Karpas-422 (cell line): ENCODE measurements at places on chromosomes 1 and 21. TPM values are rescaled to one million over a fixed set of nuclear protein-coding genes. Genes with fewer than 3 reads are reported as not detected.

DNA sequence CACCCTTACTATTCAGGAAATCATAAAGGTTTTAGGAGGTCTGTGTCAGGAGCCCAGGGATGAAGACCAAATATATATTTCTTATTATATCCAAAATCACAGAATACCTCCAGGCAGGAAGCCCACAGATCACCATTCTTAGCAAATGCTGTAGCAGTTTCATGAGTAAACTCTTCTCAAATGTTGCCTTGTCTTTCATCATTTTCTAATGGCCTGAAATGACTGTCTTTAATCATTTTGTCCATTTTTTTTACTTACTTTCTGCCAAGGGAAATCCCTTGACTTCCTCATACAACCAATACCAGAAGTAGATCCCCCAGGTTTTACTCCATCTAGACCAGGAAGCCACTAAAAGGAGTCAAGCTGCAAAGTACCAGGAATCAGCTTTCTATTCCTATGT is 32.4 kb downstream of the PSMG1 start:
- no peak for DNase-seq

DNA sequence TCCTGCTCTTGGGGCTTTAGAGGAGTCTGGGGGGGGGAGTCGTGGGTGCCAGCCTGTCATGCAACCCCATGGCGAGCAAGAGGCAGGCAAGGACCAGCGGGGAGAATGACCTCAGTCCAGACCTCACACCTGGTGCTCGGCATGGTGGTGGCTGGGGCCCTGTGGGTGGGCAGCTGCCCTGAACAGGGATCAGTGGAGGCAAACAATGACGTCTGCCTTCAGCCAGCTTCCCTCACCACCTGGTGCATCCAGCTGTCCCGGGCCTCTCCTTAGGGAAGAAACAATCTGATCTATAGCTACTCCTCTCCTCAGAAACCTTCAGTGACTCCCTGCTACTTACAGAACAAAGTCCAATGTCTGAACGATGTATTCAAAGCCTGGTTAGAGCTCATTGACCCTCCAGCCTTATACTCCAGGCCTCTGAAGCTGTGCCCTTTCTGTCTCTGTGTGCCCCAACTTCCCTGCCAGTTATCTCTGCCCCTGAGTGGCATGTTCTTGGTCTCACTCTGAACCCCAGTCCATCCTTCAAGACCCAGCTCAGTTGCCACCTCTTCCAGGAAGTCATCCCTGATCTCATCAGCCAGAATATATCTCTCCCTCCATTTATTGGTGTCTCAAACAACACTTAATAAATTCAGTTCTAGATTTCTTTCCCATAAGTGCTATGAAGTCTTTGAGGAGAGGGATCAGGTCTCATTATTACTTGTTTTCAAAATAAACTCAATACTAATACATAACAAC is 6.6 kb downstream of the PADI2 start:
- DNase-seq: no peak

Gene FUCA1
- total RNA-seq: 37.8 and 47.2 TPM in 2 replicates

GRCh38 chr21:41961282-41961701 is 7.5 kb upstream of the C2CD2 start:
- no peak for DNase-seq

GRCh38 chr1:27122652-27123051 is 32.3 kb downstream of the SLC9A1 start:
- no peak for DNase-seq

Gene RNF2
- 30.4 and 31.7 TPM in 2 replicates for total RNA-seq

Gene RIIAD1
- total RNA-seq: not detected in 2 replicates

- no peak for DNase-seq
These were observed 987 bp downstream of the MED8 start for GRCh38 chr1:43388613-43389012.

Gene LRRIQ3
- 0.67 and 0.90 TPM in 2 replicates for total RNA-seq

- DNase-seq: peak; percentile 70
These were observed 183.6 kb upstream of the KIAA0040 start for GRCh38 chr1:175376194-175376593.

DNA sequence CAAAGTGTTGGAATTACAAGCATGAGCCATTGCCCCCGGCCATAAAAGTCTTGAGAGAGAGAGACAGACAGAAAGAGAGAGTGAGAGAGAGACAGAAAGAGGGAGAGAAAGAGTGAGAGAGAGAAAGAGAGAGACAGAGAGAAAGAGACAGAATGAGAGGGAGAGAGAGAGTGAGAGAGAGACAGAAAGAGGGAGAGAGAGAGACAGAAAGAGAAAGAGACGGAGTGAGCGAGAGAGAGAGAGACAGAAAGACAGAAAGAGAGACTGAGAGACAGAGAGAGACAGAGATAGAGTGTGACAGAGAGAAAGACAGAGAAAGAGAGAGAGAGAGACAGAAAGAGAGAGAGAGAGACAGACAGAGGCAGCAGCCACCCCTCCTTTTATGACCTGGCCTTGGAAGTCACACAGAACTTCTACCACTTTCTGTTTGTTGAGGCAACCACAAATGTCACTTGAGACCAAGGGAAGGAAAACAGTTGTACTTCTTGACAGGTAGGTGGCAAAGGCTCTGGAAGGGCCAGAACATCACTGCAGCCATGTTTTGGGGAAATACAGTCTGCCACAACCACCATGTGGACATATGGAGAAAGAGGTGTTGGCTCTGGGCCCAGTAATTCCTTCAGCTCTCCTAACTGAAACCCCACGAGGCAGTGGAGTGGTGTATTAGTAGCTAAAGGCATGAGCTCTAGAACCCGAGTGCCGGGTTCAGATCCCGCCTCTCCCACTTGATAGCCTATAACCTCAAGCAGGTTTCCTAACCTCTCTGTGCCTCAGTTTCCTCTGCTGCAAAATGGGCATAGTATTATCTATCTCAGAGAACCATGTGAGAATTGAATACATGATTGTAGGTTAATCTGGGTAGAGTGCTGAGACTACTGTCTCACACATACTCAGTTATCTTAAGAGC is 50.6 kb downstream of the TNFRSF8 start:
- DNase-seq: no peak

- peak; percentile 66 for DNase-seq
These were observed 4.8 kb upstream of the COA6 start for GRCh38 chr1:234368320-234369032.

Gene PGLYRP4
- not detected in 2 replicates for total RNA-seq
